ENCODE measurements at places on chromosomes 6 and 20.

DNA sequence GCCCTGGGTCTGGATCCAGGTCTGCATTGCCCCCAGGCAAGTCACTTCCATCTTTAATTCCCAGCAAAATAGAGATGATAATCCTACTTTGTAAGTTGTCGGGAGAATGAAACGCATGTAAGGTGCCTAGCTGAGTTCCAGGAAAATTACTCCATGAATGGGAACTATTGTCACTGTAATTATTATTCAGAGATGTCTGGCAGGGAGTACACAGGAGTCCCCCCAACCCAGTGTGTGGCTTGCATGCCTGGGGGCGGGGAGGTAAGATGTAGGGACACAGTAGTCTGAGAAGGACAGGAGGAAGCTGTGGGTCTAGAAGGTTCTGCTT is 85.4 kb downstream of the CD40 start:
- DNase-seq: no peak

DNA sequence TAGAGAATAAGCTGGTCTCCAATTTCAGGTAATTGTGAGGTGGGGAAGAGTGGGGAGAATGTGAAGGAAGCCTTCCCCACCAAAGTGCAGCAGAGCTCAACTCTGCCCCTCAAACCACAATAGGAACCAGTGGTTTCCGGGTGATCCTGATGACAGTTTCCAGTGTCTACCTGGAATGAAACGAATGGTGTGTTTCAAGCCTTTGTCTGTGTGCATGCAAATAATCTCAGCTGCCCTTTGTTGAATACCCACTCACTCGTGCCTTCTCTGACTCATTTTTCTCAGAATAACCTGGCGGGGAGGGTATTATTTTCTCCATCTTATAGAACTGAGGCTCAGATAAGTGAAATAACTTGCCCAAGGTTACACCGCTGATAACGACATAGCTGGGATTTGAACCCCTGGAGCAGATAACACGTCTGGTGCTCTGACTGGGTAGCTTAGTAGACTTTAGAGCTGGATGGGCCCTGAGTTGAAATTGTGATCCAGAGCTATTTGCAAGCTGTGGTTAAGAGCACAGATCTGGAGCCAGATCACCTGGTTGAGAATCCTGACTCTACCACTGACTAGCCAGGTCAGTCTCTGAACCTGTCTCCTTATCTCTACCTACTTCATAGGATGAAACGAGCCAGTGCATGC is 85.1 kb downstream of the EYA2 start:
- no peak for DNase-seq

DNA sequence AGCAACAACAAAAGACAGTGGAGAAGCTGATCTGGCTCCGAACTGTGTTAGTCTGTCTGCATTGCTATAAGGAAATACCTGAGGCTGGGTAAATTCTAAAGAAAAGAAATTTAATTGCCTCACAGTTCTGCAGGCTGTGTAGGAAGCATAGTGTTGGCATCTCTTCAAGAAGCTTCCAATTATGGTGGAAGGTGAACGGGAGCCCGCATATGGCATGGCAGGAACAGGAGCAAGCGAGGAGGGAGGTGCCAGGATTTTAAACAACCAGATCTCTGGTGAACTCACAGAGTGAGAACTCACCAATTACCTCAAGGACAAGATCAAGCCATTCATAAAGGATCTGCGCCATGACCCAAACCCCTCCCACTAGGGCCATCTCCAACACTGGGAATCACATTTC is 293.5 kb downstream of the SMOC2 start:
- DNase-seq: no peak

DNA sequence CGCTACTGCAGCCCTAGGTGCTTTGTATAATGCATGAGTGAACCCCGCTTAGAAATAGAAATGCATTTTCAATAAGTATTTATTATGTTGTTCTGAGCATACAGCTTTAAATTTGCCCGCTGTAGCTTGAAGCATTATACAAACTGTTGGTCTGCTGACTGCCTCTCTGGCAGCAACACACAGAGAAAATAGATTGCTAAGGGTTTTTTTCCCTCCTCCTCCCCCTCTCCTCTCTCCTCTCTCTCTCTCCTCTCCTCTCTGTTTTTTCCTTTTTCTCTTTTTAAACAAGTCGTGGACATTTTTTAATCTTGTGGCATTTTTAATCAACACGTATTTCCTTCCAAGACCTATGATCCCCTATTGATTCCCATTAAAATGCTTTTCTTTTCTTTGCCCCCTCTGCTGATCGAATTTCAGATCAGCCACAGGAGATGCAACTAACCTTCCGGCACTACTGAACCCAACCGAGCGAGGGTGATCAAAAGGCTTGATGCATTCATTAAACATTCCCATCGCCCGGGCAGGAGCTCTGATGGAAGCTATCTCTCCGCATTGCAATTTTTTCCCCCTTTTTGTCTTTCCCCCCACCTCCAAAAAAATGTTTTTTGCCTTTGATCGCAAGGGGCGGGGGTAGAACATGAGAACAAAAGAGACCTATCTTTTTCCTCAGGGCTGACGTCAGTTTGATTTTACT is 90.7 kb upstream of the ARID1B start:
- DNase-seq: peak; percentile 49

DNA sequence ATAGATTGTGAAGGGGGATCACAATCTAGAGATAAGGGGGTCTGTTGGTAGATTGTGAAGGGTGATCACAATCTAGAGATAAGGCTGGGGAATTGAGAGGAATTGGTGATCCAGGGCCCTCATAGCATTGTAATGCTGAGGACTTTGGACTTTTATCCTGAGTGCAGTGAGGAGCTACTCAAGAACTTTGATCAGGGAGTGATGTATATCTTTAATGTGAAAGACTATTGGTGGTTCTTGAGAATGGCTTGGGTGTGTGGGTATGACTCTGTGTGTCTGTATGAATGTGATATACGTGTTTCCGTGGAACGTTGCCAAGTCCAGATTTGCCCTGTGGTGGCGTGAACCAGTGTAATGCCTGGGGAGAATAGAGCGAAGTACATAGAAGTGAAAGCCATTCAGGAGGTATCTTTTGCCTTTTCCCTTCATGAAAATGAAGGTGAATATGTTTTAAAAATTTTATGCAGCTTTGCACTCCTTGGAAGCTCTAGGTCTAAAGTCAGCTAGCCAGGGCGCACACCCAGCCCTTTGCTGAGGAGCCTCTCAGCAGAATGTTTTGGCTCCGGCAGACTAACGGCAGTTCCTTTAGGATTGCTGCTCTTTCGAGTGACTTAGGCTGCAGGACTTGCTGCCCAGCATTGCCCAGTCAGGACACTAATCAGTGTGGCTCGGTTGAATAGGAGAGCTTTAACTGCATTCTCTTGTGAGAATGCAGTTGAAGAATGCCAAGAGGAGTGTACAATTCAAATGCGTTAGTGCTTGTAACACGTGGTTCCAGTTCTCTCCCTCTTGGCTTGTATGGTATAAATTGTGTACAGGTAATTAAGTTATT is 3.5 kb downstream of the ZFAND3 start:
- DNase-seq: no peak

- DNase-seq: no peak
Measured at GRCh38 chr20:3121271-3121911, 36.9 kb upstream of the AVP start.

DNA sequence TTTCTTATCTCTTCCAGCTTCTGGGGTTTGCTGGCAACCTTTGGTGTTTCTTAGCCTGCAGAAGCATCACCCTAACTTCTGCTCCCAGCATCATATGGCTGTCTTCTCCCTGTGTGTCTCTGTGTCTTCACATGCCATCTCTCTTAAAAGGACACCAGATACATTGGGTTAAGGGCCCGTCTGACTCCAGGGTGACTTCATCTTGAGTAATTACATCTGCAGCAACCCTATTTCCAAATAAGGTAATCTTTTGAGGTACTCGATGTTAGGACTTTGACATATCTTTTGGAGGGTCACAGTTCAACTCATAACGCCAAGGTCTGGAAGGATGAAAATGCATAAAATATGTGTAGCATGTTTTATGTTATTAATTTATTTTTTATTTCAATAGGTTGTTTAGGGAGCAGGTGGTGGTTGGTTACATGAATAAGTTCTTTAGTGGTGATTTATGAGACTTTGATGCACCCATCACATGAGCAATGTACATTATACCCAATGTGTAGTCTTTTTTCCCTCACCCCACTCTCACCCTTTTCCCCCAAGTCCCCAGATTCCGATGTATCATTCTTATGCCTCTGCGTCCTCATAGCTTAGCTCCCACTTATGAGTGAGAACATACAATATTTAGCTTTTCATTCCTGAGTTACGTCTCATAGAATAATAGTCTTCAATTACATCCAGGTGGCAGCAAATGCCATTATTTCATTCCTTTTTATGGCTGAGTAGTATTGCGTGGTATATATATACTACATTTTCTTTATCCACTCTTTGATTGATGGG is 131.1 kb downstream of the TBXT start:
- no peak for DNase-seq

- DNase-seq: no peak
Measured at GRCh38 chr6:79762370-79762769, 131.2 kb downstream of the SH3BGRL2 start.

DNA sequence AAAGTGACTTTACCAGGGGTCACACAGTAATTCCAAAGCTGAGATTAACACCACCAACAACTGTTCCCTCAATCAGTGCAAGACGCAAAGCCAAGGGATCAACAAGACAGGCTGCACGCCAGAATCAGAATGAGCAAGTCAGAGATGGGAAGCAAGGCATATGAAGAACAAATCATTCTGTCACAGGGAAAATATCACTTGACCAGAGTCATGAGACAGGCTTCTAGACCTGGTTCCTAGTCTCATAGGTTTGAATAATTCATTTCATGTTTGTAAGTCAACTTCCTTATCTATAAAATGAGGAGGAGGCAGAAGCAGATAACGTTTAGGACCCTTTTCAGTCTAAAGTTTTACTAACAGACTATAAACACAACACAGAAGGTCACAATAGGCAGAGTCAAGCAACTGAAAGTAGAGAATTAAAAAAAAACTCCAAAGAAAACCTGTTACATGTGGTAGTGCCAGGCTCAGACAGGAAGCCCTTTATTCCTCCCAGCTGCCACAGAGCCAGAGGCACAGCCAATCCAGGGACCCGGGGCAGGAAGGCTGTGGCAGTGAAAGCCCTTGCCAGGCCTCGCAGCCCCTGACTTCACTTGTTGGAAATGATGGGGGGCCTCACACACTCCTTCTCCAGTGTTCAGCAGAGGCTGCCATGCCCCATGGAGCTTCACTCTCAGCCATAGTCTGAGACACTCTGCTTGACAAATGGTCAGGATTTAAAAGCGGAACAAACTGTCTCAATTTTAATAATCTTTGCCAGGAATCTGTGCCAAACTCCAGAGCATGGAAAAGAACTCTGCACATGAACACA is 29.2 kb upstream of the DST start:
- DNase-seq: no peak

DNA sequence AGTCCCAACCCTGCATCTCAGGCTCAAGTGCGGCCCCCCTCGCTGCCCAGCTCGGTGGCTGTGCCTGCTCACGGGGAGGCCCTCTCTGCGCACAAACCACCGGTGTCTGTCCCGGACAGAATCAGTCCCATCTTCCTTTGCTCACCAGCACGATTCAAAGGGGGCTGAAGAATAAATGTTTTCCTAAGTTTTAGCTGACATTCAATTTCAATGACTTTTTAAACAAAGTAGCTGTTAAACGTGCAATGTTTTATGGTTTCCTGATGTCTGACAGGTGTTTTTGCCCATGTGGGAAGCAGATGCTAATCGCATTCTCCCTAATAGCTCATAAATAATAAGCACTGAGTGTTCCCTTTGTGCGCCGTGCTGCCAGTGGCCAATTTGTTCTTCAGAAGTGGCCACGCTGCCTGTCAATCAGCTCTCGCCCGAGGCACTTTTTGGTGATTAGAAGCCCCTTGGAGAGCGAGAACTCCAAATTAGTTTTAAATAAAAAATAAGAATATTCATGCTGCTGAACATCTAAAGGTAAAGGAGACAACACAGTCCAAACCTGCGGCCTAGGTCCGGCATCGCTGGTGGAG is 26.3 kb downstream of the BHLHE23 start:
- DNase-seq: no peak

- DNase-seq: no peak
Measured at GRCh38 chr6:74946961-74947360, 258.9 kb downstream of the COL12A1 start.

- DNase-seq: no peak
Measured at GRCh38 chr20:52869698-52870501, 102.3 kb upstream of the TSHZ2 start.

DNA sequence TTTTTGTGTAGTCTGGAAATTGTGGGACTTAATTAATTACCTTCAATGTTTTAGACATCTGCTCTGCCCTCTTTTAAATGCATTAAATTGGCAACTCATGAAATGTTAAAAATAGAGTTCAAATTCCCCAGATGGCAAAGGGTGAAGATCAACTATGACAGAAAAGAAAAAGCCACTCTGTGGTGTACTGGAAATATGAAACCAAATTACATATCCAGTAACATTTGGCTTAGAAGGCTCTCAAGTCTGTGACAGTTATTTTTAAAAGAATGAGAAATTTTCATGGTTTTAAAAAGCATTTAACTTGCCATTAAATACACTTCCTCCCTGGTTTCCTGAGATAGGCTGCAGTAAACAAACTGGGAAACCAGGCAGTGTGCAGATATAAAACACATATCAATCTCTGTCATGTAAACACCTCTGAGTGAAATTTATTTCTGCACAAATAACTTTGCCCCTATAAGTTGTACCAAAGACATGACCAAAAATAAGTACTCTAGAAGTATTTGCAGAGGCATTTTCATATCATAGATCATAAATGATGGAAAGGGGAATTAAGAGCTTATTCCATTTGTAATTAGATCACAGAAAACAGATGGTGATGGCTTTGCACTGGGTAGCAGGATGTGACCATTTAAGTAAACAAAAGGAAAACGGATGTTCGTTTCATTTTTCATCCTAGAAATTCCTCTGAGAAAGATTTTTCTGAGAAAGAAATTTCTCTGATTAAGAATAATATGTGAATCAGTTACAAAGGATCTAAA is 360.1 kb downstream of the SAMD5 start:
- DNase-seq: no peak

DNA sequence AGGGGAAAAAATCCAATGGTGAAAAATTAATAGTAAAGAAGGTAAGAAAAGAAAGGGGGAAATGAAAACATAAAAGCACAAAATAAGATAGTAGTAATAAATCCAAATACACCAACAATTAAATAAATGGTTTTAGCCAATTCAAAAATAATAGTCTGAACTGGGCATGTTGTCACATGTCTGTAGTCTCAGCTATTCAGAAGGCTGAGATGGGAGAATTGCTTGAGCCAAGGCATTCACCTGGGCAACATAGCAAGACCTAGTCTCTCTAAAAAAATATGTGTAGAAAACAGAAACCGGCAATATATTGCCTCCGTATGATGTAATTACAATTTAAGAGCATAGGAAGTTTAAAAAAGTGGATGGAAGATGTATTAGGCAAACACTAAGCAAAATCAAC is 311.3 kb upstream of the FERMT1 start:
- DNase-seq: no peak

GRCh38 chr20:35575958-35576357 is 34.1 kb downstream of the ERGIC3 start:
- DNase-seq: no peak

- DNase-seq: no peak
Measured at GRCh38 chr6:16163535-16164300, 34.8 kb downstream of the MYLIP start.

GRCh38 chr6:21846541-21847451 is 253.2 kb downstream of the SOX4 start:
- DNase-seq: peak; percentile 51

- no peak for DNase-seq
Measured at GRCh38 chr6:14759976-14760672, 485.7 kb upstream of the JARID2 start.

GRCh38 chr6:5279891-5280338 is 18.6 kb downstream of the FARS2 start:
- no peak for DNase-seq
